ENCODE measurements at places on chromosomes 3 and 15.

GRCh38 chr3:153666991-153667740 is 454.0 kb upstream of the ARHGEF26 start:
- DNase-seq, result no peak

DNA sequence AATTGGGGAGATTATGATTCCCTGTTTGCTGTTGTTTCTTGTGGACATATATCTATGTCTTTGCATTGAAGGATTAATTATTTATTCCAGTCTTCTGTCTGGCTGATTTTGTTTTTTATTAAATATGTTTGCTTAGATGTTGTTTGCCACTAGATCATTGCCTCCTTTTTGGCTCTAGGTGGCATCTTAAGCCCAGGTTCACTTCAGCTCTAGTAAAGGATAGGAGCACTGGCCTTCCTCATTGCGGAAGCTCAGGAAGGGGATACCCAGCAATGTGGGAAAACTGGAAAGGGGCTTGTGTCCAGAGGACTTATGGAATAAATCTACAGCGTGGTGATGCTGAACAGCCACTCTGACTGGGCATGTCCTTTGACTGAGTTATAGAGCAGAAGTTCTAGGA is 821.6 kb downstream of the PDCD6IP start:
- no peak for DNase-seq

DNA sequence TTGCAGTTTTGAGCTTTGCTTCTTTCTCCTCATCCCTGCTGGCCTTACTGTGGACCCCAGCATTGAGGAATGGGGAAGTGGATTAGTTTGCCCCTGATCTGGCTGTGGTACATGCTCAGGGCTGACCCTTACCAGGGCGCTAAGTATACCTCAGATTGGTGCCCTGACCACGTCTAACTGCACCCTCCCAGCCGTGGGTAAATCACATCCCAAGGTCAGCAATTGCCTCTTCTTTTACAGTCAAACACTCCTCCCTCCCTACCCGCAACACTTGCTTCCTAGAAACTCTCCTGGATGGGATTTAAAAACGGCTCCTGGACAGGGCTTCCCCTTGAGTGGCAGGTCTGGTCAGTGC is 437.9 kb downstream of the NR2F2 start:
- no peak for DNase-seq

DNA sequence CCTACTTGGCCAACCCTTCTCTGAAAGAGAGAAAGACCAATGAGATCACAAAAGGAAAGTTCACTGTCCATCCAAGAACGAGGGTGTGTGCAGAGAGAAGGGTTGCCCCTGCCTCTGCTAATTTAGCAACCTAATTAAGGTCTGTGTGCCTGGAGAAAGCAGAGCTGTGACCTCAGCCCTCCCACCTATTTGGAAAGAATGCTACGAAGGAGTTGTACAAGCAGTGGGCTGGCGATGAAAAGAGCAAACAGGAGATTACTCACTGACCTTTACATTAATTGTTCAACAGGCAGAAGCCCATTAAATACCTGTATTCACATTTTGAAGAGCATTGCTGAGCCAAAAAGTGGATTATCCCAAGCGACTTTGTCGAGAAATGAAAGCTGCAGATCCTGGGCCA is 314.9 kb downstream of the NTRK3 start:
- no peak for DNase-seq

GRCh38 chr15:66017000-66017399 is 147.7 kb downstream of the RAB11A start:
- DNase-seq, result no peak

- no peak for DNase-seq
These were observed 374.9 kb upstream of the TGFBR2 start for GRCh38 chr3:30231277-30232141.

- DNase-seq, result no peak
These were observed 26.9 kb upstream of the TJP1 start for GRCh38 chr15:29849218-29849617.

GRCh38 chr3:49805367-49805782 is 2.3 kb downstream of the INKA1 start:
- DNase-seq, result peak; percentile 65

DNA sequence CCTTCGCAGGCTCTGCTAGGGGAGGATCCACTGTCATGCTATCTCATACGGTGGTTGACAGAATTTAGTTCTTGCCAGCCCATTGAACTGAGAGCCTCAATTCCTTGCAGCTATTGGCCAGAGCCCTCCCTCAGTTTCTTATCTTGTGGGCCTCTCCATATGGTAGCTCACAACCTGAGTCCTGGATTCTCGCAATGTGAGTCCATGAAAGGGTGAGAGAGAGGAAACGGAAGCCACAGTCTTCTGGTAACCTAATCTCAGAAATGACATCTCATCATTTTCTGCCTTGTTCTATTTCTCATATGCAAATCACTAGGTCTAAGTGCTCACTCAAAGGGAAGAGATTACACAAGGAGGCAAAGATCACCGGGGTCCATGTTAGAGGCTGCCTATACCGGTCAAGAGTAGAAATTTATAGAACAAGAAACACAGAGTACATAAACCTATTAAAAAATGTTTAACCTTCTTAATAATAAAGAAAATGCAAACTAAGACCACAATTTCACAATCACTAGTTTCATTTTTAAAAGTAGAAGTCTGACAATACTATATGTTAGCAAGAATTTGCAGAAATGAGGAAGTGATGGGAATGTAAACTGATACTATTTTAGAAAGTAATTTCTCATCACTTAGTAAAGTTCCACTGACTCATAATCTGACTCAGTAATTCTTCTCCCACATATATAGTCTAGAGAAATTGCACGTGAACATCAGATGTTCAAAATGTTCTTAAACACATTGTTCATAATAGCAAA is 378.4 kb upstream of the AGTR1 start:
- DNase-seq, result no peak

GRCh38 chr3:133561679-133562078 is 11.8 kb upstream of the CDV3 start:
- no peak for DNase-seq

GRCh38 chr3:111534701-111535100 is 7.3 kb upstream of the CD96 start:
- DNase-seq, result no peak

GRCh38 chr3:119296727-119297122 is 2.5 kb downstream of the ARHGAP31 start:
- DNase-seq, result no peak

GRCh38 chr3:69174871-69175737 is 52.7 kb upstream of the LMOD3 start:
- DNase-seq, result no peak

All from CD4-positive, alpha-beta T cell treated with Interleukin-4 for 1 hour (primary cell).